H9 (cell line): ENCODE measurements at places on chromosomes 1 and 21.

GRCh38 chr1:115112496-115113375 lies 23.4 kb upstream of the TSPAN2 start:
- H3K27ac ChIP-seq = no peak overlapping the region
- DNase-seq = peak; percentile 73
- H3K4me1 ChIP-seq = no peaks in the 10 kb centered on the region
- no peak overlapping the region; the same call in 1 of the 2 replicates for H3K4me3 ChIP-seq
- no peaks in the 10 kb centered on the region for H3K36me3 ChIP-seq

GRCh38 chr1:162091681-162092524 lies 22.4 kb downstream of the NOS1AP start:
- H3K4me3 ChIP-seq = peak overlapping the region; percentile 58
- H3K36me3 ChIP-seq = peaks cover 3% of the 10 kb centered on the region; the same call in 1 of the 2 replicates
- peak; percentile 77 for DNase-seq
- no peaks in the 10 kb centered on the region; the same call in 1 of the 2 replicates for H3K27me3 ChIP-seq

GRCh38 chr1:94299627-94300553 lies 62.5 kb upstream of the ARHGAP29 start:
- H3K36me3 ChIP-seq = no peaks in the 10 kb centered on the region
- no peak overlapping the region for H3K4me3 ChIP-seq
- H3K4me1 ChIP-seq = peaks cover 2% of the 10 kb centered on the region; the same call in 1 of the 2 replicates
- no peaks in the 10 kb centered on the region; the same call in 1 of the 2 replicates for H3K27me3 ChIP-seq
- no peak overlapping the region for H3K27ac ChIP-seq
- DNase-seq = peak; percentile 37

- no peak overlapping the region for H3K4me3 ChIP-seq
- H3K36me3 ChIP-seq = no peaks in the 10 kb centered on the region
- H3K27ac ChIP-seq = no peak overlapping the region
- no peaks in the 10 kb centered on the region for H3K27me3 ChIP-seq
Measured at GRCh38 chr1:114310695-114311271, 157.1 kb upstream of the SYT6 start.

DNA sequence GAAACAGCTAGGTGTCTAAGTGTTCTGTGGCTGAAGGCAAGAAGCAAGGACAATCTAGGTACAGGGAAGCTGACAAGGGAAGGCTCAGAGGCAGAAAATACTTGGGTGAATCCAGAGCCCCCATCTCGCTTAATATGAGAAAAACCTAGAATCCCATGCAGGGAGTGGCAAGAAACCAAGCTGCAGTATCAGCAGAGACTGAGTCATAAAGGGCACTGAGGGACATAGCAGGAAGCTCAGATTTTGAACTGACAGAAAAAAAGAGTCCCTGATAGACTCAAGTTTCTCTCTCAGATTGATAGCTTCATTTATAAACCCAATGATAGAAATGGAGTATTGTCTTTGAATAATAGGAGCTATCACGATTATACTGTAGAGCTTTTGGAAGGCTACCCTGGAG lies 77.3 kb upstream of the KCNJ15 start:
- DNase-seq = no peak
- no peaks in the 10 kb centered on the region for H3K27me3 ChIP-seq
- no peaks in the 10 kb centered on the region for H3K4me1 ChIP-seq
- no peak overlapping the region for H3K4me3 ChIP-seq

- peaks cover 34% of the 10 kb centered on the region for H3K36me3 ChIP-seq
- H3K4me1 ChIP-seq = peaks cover 3% of the 10 kb centered on the region; the same call in 1 of the 2 replicates
- no peaks in the 10 kb centered on the region for H3K27me3 ChIP-seq
- no peak overlapping the region for H3K4me3 ChIP-seq
- H3K27ac ChIP-seq = no peak overlapping the region
- no peak for DNase-seq
Measured at GRCh38 chr21:37503848-37504467, 137.4 kb downstream of the DYRK1A start.

GRCh38 chr21:15401331-15401730 lies 328.5 kb upstream of the USP25 start:
- H3K4me1 ChIP-seq = no peaks in the 10 kb centered on the region
- no peaks in the 10 kb centered on the region for H3K36me3 ChIP-seq
- no peaks in the 10 kb centered on the region for H3K27me3 ChIP-seq
- no peak for DNase-seq
- no peak overlapping the region for H3K4me3 ChIP-seq

GRCh38 chr1:91501971-91502671 lies 1.5 kb downstream of the CDC7 start:
- no peaks in the 10 kb centered on the region for H3K4me1 ChIP-seq
- no peak overlapping the region for H3K27ac ChIP-seq
- H3K4me3 ChIP-seq = no peak overlapping the region
- no peak for DNase-seq

GRCh38 chr1:80258659-80259058 lies 1252.1 kb upstream of the ADGRL4 start:
- DNase-seq = no peak
- no peak overlapping the region for H3K27ac ChIP-seq
- H3K27me3 ChIP-seq = no peaks in the 10 kb centered on the region
- H3K4me3 ChIP-seq = no peak overlapping the region
- H3K36me3 ChIP-seq = peaks cover 8% of the 10 kb centered on the region
